ENCODE measurements at places on chromosomes 6 and 20.

- no peak for DNase-seq
Measured at GRCh38 chr20:3672547-3673171, 9.2 kb downstream of the ADAM33 start.

DNA sequence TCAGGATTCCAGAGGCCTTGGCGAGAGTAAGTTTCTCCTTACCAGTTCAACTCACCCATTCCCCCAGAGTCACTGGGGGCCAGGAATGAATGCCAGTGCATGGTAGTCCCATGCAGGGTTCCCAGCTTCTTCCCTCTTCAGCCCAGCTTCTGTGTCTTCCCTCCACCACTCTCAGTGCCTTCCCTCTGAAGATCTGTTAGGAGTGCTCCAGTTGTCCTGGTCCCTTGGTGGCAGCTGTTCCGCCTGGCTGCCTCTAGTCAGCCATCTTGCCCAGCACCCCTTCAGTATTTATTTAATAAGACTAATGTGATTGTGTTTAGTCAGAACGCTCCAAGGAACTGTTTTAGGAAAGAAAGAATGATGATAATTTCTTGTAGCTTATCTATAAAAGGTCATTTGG, 23.1 kb downstream of the FIG4 start:
- DNase-seq = no peak

DNA sequence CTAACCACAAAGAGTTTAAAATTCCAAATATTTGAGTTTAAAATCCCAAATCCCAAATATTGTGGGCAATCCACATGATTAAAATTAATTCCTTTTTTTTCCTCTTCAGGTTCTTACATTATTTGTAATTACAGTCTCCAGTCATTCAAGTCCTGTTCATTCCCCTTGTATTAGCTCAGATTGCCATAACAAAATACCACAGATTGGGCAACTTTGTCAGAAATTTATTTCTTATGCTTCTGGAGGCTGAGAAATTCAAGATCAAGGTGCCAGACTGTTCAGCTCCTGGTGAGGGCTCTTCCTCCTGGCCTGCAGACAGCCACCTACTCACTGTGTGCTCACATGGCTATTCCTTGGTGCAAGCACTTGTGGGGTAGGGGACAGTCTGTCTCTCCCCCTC, 105.5 kb downstream of the ARMC2 start:
- no peak for DNase-seq

- DNase-seq = no peak
Measured at GRCh38 chr20:56411759-56412472, at the start of gene CASS4. Gene CASS4, plus strand, starts transcription at chr20:56412260. Its CDS starts 199 bp downstream, at chr20:56412459.

- DNase-seq = no peak
Measured at GRCh38 chr6:140766999-140767398, 1365.7 kb upstream of the GJE1 start.

DNA sequence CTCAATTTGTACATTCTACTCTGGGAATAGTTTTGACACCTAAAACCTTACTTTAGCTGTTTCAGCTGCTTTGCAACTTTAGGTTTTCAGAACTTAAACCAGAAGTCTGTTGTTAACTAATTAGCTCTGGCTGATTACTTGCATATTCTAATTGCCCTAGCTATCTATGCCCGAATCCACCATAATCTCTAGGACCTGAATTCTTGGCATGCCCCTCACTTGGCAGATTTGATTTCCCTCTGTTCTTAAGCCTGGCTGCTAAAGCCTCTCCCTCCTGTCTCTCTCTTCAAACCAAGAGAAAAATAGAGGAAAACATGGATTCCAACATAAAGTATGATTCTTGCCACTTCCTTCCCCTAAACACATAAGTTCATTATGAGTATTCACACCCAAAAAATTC, 35.0 kb upstream of the LIN28B start:
- no peak for DNase-seq

GRCh38 chr20:17862171-17862570, 106.4 kb downstream of the SNX5 start:
- no peak for DNase-seq

GRCh38 chr6:167146135-167146534, 11.6 kb downstream of the GPR31 start:
- DNase-seq = no peak

GRCh38 chr20:44896583-44896982, 11.1 kb downstream of the YWHAB start:
- DNase-seq = no peak

DNA sequence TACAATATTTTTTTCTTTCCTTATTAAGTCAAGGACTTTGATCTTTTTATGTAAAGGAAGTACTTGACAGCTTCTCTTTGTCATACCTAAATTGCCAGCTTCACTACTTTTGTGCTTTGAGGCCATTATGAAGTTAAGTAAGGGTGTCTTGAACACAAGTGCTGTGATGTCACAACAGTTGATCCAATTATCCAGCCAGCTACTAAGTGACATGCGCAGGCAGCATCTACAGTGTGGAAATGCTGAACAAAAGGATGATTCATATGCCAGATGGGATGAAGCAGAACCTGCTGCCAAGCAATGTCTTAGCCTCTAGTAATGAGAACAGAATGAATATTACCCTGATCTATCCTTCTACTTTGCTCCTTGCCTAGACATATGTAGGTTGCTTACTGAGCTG, 68.3 kb upstream of the TMEM244 start:
- DNase-seq = no peak

GRCh38 chr6:53811082-53811481, 16.3 kb downstream of the LRRC1 start:
- DNase-seq = no peak

DNA sequence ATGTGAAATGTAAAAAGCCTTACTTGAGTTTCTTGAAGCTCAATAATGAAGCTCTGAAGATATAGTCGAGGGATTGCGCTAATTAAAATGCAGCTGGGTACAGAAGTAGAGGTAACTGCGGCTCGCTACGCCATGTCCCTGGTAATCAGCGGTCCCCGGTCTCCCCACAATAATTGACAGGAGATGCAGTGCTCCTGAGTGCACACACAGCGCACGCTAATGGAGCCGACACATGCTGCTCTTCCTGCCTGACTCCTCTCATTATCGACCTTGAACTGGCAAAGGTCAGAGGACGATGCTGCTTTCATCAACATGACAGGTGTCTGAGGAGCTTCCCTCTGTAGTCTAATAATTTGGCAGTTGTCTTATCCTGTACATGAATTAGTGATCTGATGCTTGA, 365.9 kb downstream of the RNF144B start:
- no peak for DNase-seq

- no peak for DNase-seq
Measured at GRCh38 chr6:72466971-72467566, 154.8 kb upstream of the KCNQ5 start.

- no peak for DNase-seq
Measured at GRCh38 chr20:47578543-47578942, 76.9 kb downstream of the NCOA3 start.

DNA sequence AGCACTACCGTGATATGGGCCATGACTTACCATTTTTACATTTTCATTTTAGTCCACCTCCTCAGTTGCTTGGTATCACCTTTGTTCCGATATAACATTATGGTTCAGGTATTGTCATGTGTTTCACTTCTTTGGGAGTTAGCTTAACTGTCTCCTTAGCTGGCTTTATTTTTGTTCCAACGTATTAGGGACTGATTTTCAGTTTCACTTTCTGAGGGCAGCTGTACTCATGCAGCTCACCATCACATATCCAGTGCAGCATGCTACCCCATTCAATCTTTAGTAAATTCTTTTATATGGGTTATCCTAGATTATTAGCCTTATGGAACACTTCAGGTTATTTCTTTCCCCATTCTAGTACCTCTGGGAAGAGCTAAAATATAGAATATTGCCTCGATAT, 362.2 kb upstream of the IRAK1BP1 start:
- no peak for DNase-seq

DNA sequence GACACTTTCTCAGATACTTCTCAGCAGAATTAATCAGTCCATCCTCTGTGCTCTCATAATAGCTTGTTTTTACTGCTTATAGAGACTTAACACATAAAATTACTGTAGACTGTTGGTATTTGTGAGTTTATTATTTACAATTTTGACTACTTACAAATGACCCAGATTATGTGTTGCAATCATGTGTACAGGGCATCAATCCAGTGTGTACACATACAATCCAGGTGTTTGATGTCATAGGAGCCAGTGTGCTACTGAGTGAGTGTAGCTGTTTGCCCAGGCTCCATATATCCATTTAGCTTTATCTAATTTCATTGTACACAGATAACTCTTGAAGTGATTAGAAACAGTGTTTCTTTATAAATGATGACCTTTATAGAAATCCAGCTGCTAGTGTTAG, 31.3 kb downstream of the TRMT11 start:
- DNase-seq = no peak

GRCh38 chr6:22926790-22927354, 357.5 kb downstream of the HDGFL1 start:
- DNase-seq = no peak

- DNase-seq = no peak
Measured at GRCh38 chr6:164211254-164211653, 796.7 kb downstream of the QKI start.

- no peak for DNase-seq
Measured at GRCh38 chr6:110778333-110778732, 36.9 kb downstream of the CDK19 start.

- no peak for DNase-seq
Measured at GRCh38 chr20:1185790-1186334, 1.1 kb upstream of the TMEM74B start.

GRCh38 chr6:164398647-164399046, 910.8 kb downstream of the C6orf118 start:
- DNase-seq = no peak

DNA sequence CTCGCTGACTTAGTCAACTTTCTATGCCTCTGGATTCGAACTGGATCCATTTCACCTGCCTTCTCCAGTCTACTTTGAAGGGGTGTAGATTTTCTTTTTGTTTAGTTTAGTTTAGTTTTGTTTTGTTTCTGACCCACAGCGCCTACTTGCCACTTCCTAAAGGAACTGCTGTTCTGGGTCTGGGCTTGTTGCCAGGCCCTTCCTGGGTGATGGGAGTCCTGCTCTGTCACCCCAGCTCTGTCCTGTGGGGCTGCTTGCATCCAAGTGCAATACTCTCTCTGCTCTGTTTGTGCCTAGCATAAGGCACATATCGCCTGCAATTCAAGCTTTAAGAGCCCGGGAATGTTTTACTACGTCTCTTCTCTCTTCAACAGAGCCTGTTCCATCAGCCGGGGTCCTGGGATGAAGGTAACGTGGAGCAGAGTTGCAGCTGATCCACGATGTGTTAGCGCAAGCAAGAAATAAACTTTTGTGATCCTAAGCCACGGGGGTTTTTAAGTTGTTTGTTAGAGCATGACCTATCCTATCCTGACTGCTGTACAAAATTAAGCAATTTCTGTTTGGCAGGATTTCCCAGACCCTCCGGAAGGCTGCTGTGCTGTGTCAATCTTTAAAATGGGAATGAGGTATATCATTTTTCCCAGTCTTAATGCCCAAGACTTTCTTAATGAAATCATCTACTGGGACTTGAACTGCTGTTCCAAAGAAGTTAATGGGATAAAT, 30.9 kb upstream of the TAGAP start:
- DNase-seq = no peak

- no peak for DNase-seq
Measured at GRCh38 chr6:53703047-53703446, 37.5 kb upstream of the KLHL31 start.

- DNase-seq = no peak
Measured at GRCh38 chr6:118877806-118878205, 16.1 kb upstream of the ASF1A start.

Data from stimulated activated CD8-positive, alpha-beta memory T cell treated with anti-CD3 and anti-CD28 coated beads, Interleukin-15, amount 100 ng/mL, for 4 hours (primary cell).